ENCODE measurements at places on chromosomes 5 and 9.
A peak's percentile ranks its signal among the peaks of the same experiment; 100 is the strongest.

GRCh38 chr9:136182850-136183422 lies 22.0 kb downstream of the LHX3 start:
- no peak for DNase-seq

DNA sequence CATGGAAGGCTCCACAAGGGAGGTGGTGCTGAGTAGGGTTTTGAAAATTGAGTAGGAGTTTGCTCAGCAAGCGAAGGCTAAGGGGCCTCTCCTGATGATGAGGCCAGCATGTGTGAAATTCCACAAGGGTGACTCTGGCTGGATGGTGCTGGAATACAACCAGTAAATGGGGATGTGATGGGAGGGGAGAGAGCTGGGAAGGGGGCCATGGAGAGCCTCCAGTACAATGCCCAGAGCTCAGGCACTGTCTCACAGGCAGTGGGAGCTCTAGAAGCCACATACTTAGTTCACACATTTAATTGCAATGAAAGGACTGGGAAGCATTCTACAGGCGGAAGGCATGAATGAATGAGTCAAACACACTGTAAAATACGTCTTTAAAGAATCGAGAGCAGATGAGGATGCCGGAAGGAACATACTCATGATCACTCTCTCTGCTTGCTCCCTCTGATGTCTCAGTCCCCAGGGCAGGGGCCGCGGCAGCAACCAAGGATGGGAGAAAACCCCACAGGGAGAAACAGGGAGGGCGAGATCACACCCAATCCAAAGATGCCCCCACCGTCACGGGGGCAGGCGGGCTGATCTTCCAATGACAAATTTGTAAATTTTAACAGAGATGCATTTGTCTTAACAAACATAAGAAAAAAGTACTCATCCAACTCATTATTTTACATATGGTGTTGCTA lies 261.0 kb downstream of the NSG2 start:
- no peak for DNase-seq

DNA sequence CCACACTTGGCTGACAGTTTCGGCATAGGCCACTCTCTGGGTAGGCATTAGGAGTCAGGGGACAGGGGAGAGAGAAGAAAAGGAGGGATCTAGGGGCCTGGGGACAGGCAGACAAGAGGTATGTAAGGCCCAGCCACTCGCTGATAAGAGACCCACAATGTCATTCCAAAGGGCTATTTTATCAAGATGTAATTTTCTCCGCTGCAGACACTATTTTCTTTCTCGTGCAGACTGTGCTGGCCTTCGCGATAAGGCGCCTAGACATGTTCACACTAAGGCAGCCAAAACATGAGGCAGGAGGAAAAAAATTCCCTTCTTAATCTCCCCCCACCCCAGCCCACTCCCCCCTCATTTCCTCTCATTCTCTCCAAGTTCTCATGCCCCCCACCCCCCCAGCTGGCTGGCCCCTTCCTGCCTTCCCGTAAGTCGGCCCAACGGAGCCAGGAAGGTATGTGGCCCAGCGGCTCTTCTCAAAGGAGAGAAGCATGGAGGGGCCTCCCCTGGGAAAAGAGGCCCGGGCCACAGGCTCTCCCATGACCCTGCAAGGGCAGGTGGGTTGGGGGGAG lies 44.9 kb upstream of the SYNPO start:
- no peak for DNase-seq

DNA sequence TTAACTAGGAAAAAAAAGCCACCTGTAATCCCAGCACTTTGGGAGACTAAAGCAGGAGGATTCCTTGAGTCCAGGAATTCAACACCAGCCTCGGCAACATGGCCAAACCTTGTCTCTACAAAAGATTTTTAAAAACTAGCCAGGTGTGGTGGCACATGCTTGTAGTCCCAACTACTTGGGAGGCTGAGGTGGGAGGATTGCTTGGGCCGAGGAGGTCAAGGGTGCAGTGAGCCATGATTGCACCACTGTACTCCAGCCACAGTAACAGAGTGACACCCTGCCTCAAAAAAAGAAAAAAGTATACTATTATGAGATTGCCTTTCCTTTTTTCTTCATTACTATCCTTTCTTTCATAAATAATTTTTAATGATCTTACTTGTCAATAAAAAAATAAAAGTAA lies 45.8 kb downstream of the CPEB4 start:
- no peak for DNase-seq

GRCh38 chr9:82621447-82621846 lies 441.5 kb downstream of the RASEF start:
- no peak for DNase-seq

DNA sequence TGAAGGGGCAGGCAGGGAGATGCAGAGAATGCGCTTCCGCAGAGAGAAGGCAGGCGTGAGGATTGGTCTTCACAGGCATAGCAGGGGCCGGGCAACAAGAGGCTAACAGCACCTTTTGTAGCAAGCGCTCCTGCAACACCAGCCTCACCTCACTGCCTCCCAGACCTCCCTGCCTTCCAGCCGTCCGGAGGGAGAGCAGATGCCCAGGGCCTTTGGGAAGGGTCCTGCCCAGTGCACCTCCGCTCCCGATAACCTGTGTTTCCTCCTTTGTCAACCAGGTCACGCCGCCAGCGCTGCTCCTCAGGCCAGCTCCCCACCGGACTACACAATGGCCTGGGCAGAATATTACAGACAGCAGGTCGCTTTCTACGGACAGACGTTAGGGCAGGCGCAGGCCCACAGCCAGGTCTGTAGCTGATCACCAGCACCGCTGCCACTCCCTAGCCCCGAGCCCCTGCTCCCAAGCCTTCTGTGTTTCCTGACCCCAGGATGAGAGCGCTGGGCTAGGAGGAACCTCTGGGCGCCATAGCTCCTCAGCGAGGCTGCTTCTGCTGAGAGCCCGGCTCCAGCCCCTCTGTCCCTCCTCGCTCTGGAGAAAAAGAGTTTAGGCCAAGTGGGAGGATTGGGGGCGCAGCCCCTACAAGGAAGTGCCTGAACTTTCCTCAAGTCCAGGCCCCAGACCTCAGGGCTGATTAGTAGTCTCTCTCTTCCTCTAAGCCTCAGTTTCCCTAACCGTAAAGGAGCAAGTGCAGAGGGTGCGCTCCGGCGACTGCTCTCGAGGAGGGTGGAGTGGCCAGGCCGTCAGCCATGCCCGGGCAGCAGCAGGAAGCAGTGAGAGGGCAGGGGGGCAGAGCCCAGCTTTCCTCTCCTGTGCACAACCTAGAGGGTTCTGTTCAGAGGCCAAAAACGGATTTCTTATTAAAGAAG lies 28.4 kb upstream of the PRDM12 start:
- DNase-seq, result no peak

GRCh38 chr5:126562823-126563222 lies 32.2 kb downstream of the ALDH7A1 start:
- no peak for DNase-seq

DNA sequence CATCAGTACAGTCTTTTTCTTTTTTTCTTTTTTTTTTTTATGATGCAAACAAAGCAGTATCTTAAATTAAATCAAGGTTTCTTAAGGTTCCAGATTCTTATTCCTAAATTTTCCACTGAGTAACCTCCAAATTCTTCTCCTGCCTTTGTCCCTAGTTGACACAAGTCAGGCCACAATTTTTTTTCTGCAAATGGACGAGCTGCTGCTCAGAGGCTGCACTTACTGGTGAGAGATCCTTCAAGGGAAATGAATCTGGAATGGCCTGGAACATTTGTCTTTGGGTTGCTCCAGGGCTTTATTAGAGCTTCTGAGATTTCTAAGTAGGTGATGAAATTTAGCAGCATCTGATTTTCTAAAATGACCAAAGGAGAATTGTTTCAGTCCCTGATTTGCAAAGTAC lies 39.3 kb downstream of the PIK3R1 start:
- no peak for DNase-seq

DNA sequence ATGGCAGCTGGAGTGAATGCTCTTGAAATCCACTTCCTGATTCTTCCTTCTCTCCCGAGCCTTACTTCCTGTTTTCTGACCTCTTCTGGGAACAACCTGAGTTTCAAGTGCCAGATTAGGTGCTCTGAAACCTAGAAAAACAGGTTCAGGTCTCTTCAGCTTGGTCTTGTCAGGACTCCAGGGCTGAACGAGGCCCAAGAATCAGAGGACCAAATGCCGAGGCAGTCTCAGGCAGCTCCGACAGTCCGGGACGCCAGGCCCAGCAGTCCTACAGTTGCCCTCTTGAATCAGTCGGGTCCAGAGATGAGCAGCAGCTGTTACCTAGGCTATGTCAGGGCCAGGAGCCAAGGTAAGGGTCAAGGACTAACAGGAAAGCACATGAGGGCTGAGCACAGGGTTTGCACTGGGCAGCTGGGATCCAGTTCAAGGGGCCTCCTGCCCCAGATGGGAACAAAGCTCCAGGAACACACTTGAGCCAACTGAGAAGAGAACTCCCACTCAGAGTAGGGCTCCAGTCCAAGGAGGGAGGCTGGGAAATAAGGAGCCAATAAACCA lies 38.3 kb upstream of the ADRA1B start:
- peak; percentile 51 for DNase-seq
